ENCODE measurements at places on chromosomes 1 and 21.

- DNase-seq = no peak
These were observed 9.4 kb downstream of the NPHP4 start for GRCh38 chr1:5982868-5983267.

- DNase-seq = no peak
These were observed 15.6 kb upstream of the COL9A2 start for GRCh38 chr1:40332695-40333094.

DNA sequence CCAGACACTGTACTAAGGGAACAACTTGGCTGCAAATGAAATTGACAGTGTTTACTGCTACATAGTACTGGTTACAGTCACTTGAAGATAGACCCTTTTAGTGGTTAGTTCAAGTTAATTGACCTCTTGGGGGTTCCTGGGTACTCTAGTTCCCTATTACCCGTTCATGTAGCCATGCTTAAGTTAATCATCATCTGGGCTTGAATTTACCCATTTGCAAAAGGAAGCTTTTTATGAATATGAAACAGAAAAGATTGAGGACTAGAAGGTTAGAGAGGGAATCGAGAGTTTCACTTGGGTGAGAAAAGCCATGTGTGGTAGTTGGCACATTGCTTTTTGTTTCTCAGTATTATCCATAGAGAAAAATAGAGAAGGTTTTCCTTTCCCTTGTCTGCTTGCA lies 2.7 kb downstream of the MIA3 start:
- DNase-seq = no peak

GRCh38 chr21:43320526-43320925 lies 106.4 kb downstream of the SIK1 start:
- DNase-seq = no peak

DNA sequence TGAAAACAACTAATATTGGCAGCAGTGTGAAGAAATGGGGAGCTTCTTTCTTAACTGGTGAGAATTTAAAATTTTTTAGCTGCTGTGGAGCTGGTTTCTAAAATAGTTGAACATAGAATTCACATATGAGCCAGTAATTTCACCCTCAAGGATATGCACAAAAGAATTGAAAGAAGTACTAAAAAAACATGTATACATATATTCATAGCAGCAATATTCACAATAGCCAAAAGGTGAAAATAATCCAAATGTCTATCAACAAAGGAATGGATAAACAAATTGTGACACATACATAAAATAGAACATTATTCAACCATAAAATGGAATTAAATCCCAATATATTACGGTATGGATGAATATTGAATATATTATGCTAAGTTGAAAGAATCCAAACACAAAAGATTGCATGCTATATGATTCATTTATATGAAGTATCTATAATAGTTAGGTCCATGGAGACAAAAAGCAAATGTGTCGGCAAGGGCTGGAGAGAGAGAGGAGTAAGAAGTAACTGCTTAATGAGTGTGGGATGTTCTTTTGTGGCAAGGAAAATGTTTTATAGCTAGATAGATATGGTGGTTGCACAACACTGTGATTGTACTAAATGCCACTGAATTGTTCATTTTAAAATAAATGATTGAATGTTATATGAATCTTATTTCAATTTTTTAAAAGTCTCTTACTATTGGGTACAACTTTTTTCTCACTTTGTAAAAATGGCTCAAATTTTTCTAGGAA lies 14.8 kb upstream of the COL11A1 start:
- no peak for DNase-seq

- DNase-seq = no peak
These were observed 117.6 kb downstream of the PTPRC start for GRCh38 chr1:198756470-198756869.

GRCh38 chr1:175367896-175368295 lies 175.3 kb upstream of the KIAA0040 start:
- DNase-seq = no peak

GRCh38 chr1:199719156-199719842 lies 308.2 kb upstream of the NR5A2 start:
- no peak for DNase-seq

DNA sequence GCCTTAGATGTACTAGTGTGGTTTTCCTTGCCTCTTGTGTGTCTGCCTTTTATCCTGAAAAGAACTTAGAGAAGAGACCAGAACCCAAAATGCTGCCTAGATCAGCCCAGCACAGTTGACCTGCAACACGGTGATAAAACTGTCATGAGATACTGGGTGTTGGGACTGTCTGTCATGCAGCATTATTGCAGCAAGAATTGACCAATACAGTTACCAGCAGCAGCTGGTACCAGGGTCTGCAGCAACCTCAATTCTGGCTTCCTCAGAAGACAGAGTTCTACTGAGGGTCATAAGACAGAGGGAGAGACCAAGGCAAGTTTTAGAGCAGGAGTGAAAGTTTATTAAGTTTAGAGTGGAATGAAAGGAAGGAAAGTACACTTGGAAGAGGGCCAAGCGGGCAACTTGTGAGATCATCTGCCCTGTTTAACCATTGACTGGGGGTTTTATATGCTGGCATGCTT lies 182.0 kb downstream of the DYRK1A start:
- no peak for DNase-seq

DNA sequence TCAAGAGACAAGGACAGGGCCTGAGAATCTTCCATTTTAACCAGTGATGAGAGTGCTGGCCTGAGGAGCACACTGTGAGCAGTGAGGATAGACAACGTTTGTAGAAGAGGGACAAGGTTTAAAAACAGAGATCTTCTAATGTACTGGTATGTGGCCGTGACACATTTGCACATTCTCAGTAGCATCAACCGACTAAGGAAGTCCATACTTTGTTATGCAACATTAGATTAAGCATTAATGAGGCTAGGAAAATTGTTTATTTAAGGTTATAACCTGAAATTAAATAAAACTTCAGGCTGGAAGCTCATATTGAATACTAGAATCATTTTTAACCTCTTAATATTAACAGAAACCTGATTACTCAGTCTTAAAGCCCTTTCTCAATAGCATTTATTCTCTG lies 99.0 kb downstream of the SLC45A1 start:
- DNase-seq = no peak

GRCh38 chr1:45526135-45526644 lies 4.5 kb upstream of the PRDX1 start:
- no peak for DNase-seq

GRCh38 chr1:117661027-117661426 lies 55.2 kb downstream of the TENT5C start:
- DNase-seq = no peak

- DNase-seq = no peak
These were observed 33.3 kb upstream of the ERG start for GRCh38 chr21:38531591-38531990.

DNA sequence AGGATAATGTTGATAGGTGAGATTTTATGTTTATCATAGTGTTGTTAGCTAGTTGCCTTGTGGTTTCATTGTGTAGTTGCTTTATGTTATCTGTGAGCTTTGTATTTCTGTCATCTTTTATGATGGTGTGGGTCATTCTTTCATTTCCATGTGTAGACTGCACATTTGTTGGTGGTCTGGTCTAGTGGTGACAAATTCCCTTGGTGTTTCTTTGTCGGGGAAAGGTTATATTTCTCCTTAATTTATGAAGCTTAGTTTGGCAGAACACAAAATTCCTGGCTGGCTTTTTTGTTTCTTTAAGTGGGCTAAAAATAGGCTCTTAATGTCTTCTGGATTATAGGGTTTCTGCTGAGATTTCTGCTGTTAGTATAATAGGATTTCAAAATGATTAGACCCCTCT lies 347.2 kb upstream of the ADAMTS5 start:
- DNase-seq = no peak

GRCh38 chr1:215710036-215710898 lies 143.2 kb downstream of the KCTD3 start:
- no peak for DNase-seq

GRCh38 chr1:115237023-115237422 lies 101.0 kb downstream of the NGF start:
- no peak for DNase-seq

DNA sequence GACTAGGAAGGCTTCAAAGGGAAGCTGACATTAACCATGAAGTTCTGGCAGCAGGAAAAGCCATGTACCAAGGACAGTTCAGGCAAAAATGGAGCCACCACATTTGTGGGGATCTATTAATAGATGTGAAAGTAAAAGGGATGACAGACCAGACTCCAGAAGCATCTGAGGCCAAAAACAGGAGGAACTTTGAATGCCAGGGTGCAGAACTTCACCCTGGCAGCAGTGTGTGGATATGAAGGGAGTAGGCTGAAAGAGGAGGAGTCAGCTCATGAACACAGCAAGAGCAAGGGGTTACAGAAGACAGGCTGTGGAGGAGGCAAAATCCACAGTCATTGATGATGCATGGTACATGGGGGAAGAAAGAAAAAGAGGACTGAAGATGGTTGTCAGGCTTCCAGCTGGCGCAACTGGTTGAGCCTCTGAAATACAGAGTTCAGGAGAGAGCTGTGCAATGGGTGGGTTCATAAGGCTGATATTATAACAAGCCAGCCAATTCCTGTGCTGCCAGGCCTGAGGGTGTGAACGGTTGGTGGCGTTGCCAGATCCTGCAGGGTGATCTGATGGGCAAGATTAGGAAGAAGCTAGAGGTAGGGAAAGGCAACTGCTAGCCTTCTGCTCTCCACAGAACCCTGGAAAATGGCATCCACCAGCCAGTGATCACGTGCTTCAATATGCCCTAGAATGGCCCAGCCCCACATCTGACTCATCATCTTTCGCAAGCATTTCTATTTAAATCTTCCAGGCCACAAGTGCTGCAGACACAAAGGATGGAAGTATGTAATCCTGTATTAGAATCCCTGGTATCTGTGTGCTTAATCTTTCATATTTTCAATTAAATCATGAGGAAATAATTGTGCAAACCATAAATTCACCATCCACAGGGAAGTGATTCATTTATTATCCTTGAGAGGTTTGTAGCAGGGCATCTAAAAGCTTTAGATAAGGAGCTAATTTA lies 81.9 kb downstream of the SLC25A24 start:
- DNase-seq = no peak

DNA sequence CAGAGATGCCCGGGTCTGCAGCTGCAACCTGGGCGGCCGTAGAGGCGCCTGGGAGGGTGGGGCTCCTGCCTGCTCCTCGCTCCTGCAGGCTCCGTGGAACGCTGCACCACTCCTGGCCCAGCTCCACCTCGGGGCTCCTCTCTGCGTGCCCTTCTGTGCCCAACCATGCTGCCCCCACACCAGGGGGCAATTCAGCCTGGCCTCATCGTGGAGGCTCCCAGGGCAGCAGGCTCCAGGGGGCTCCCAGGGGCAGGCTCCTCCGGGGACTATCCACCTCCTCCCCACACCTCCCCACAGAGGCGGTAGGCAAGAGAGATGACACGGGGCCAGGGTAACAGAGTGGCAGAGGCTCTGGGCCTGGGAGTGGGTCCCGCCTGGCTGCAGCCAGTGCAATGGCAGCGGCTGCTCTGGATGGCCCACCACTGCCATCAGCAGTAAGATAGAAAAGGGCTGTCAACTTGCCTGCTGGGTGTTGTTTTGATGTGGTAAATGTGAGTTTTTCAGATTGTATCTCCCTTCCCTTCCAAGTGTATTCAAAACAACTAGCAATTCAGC lies 22.4 kb upstream of the LRRC8C start:
- DNase-seq = no peak

DNA sequence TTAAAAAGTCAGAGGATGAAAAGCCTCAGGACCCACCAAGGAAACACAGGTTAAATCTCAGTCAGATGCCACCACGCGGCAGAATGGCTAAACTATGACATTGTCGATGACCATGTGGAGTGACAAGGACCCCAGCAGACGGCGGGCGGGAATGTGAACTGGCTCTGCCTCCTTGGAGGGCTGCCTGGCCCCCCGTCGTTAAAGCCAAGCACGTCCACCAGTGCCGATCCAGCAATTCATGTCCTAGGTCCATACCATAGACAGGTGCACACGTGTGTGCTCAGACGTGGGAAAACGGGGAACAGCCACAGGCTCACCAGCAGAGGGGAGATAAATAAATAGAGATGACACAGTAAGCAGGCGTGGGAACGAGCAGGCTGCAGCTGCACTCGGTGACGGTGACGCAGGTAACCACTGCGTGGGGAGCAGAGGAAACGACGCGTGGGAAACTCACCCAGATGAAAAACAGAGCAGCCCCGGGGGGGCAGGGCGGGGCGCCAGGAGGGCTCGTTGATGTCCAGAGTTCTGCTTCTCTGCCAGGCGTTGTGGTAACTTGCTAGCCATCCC lies 28.3 kb upstream of the PCBP3 start:
- peak; percentile 68 for DNase-seq

DNA sequence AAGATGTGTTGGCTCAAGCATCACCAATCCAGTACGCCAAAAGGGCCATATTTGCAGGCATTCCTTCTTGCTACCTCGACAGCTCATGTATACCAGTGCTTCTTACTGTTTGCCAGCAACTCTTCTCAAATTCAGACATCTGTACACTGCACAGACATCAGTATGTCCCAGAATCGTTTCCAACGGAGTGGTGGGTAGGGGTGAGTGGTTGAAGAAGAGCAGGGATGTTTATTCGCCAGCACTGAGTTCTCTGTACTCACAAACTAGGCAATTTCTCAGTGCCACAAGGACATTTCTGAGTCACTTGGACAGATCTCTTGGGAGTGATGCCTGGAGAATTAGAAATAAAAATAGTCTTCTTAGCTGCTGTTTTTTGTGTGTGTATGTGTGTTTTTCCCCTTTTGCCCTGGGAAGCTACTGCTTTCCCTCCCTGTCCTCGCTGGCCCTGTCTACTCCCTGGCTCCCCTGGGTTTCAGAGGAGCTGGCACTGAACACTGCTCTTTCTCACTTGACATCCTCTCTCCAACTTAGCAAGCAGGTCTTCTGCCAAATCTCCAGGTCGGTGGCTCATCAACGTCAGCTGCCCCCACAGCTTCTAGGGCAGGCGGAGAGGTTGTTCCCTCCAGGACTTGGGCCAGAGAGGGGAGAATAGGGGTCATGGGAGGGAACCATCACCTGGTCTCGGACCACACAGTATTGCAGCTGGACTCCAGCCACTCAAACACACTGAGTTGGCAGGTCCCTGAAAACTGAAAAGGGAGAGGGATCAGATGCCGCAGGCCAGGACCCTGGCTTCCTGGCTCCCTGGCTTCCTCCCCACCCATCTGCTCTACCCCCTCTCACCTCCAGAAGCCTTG lies 90.5 kb downstream of the NMNAT2 start:
- no peak for DNase-seq

- no peak for DNase-seq
These were observed 38.3 kb upstream of the GBP5 start for GRCh38 chr1:89310976-89311375.

DNA sequence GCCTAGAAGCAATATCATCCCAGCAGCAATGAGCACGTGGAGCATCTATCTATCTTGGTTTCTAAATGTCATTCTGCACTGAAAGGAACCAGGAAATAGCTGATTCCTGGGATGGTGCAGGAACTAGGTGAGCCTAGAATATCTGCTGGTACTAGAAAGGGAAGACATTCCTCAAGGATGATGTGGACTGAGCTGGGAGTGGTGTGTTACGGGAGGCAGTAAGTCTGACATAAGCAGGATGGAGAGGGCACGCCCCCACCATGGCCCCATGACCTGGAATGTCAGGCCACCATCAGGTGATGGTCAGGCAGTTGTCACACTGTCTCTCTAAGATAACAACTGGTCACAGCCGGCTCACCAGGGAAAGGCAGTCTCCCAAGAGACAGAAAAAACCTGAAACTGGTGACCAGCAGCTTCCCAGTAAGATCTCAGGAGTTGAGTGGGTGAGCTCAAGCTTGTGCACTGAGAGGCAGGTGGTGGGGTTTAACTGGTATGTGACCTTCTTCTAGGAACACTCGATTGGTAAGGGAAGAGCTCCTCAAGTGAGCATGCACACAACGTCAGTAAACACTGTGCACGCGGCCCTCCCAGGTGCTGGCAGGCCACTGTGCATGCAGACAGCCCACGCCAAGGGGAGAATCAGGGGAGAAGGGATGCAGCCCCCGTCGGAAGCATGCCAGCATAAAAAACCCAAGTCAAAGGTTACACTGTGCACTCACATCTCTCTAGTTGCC lies 148.7 kb downstream of the ADSS2 start:
- no peak for DNase-seq

- DNase-seq = no peak
These were observed 281.2 kb downstream of the AKT3 start for GRCh38 chr1:243568793-243569192.

All from stimulated activated CD8-positive, alpha-beta memory T cell treated with anti-CD3 and anti-CD28 coated beads, Interleukin-7, amount 100 ng/mL, for 1 hour (primary cell).